ENCODE measurements at places on chromosomes 1 and 21. TPM values are rescaled to one million over a fixed set of nuclear protein-coding genes. Genes with fewer than 3 reads are reported as not detected.

FAM131C gene
- 0.13 TPM for total RNA-seq

AZIN2 gene
- 1.4 TPM for total RNA-seq

NUP133 gene
- total RNA-seq: 50.8 TPM

AMY1A gene
- total RNA-seq: not detected

MROH7 gene
- under 0.01 TPM for total RNA-seq

SAMSN1 gene
- total RNA-seq: 3.6 TPM

SLC37A1 gene
- total RNA-seq: 9.4 TPM

ADGRL2 gene
- 19.4 TPM for total RNA-seq

DIRAS3 gene
- total RNA-seq: 0.22 TPM

ARHGAP30 gene
- total RNA-seq: not detected

UBL4B gene
- total RNA-seq: not detected

PFKL gene
- 145 TPM for total RNA-seq

COL16A1 gene
- total RNA-seq: 0.93 TPM

MTF2 gene
- total RNA-seq: 40.3 TPM

NES gene
- 287 TPM for total RNA-seq

CNIH3 gene
- total RNA-seq: 0.72 TPM

RAD54L gene
- total RNA-seq: 11.1 TPM

SLC44A3 gene
- 0.14 TPM for total RNA-seq

Measured in thoracic aorta endothelial cell (primary cell).